Activated T-helper 1 cell treated with anti-CD3 and anti-CD28 coated beads, Interleukin-2, amount 50 U/mL, for 16 hours (primary cell): ENCODE measurements at places on chromosomes 1 and 21.

DNA sequence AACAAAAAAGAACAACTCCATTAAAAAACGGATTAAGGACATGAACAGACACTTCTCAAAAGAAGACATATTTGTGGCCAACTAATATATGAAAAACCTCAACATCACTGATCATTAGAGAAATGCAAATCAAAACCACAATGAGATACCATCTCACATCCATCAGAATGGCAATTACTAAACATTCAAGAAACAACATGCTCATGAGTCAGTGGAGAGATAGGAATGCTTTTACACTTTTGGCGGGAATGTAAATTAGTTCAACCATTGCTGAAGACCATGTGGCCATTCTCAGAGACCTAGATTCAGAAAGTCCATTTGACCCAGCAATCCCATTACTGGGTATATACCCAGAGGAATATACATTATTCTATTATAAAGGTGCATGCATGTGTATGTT is 1442.6 kb upstream of the B3GALT2 start:
- DNase-seq: no peak

DNA sequence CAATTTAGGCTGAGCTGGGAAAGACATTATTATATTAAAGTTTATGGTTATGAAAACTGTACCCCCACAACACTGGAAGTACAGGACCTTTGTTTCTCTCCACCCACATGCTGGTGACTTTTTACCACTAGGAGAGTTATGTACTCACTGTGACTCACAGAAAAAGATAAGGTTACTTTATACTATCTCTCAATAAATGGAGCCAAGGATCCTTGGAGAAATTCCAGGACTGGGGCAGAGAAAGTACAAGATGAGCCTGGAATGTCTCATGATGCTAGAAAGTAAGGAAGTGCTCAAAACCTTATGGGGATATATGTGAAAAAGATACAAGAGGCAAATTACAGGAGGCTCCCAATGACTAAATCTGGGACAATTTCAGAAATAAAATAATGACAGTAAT is 63.9 kb upstream of the C1orf105 start:
- DNase-seq: no peak

DNA sequence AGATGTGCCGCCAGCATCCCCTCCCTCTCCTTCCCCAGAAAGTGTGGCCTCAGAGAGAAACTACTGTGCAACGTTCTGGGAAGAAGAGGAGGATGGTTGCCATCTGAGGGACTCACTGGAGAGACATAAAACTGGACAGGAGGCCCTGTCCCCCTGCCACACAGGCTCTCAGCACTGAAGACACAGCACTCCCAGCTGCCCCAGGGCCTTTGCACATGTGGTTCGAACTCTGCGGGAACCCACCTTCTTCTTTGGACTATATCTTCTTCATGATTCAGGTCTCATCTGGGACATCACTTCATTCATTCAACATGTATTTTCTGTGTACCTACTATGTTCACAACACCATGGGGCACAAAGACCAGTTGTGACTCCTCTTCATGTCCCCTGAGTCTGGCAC is 17.4 kb downstream of the IGSF21 start:
- no peak for DNase-seq

DNA sequence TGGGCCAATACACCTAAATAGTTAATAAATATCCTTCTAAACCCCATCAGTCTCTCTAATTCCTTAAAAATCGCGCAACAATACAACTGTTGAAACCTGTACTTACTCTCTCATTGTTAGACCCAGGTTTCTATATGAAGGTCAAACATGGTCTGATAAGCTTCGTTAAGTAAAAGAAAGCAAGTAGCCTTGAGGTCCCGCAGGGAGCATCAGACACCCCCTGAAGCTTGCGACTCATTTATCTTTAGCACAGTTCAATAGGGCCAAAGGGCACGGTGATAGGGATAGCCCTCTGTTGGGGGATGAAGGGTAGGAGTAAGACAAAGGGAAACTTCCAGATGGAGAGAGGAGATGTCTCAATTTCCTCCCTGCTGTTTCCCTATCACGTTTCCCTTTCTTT is 27.3 kb upstream of the THEM4 start:
- DNase-seq: no peak

DNA sequence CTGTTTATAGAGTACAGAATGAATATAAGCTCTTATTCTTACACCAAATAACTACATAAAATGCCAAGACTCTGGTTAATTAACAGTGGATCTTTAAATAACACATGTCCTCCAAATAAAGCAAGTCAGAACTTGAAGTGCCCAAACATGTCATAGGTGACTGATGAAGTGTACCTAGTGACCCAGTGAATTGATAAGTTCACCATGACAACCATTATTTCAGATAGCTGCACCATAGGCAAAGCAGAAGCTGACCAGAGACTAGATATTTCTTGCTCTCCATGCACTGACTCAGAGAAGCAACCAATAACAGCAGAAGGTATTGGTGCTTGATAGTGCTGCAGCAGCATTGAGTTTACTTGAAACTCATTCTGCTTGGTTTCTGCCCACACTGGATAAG is 192.1 kb downstream of the DUSP10 start:
- DNase-seq: no peak

DNA sequence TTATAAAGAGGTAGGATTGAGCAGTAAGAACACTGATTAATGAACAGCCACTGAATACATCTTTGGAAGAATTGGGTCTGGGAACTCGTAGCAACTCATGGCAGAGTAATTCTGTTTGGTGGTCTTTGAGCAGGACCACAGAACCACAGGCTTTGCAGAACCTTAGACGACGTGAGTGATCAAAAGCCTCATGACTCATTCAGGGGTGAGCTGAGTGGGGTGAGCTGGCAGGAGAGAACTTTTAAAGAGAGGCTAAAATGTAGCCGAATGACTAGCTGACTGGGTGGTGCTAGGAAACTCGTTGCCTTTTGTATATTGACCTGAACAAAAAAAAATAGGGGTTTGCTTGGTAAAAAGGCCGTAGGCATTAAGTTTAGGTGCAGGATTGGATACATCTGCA is 313.8 kb downstream of the TGFB2 start:
- DNase-seq: no peak

DNA sequence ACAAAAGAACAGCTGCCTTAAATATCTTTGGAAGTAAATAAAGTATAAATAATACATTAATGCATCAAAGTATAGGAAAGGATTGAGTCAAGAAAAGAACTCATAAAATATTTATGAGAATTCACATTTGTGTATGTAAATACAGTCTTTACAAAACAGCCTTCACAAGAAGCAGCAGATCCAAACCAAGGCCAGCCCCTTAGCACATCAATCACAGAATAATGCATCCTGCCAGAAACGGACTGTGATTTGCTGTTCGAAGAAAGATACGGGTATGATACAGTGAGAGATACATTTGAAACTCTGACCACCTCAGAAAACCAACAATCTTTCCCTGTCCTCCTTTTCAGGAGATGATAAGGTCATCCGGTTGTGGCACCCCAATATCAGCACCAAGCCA is 70.9 kb downstream of the WDR64 start:
- DNase-seq: no peak

DNA sequence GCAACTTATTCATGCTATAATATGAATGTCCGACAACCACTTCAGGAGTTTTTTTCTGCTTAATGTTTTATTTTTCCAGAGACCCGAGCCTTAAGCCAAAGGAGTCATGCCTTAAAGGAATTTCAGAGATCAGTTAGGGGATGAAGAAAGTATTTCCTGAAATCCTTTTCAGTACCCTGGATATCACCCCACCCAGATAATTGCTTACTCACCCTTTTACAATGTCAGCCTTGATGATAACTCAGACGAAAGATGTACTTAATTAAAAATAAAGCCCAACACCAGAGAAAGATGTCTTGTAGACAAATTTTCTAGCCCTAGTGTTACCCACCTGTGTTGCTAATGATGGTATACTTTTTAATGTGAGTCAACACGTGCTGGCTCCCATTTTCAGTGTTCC is 124.1 kb downstream of the XCL2 start:
- DNase-seq: no peak

DNA sequence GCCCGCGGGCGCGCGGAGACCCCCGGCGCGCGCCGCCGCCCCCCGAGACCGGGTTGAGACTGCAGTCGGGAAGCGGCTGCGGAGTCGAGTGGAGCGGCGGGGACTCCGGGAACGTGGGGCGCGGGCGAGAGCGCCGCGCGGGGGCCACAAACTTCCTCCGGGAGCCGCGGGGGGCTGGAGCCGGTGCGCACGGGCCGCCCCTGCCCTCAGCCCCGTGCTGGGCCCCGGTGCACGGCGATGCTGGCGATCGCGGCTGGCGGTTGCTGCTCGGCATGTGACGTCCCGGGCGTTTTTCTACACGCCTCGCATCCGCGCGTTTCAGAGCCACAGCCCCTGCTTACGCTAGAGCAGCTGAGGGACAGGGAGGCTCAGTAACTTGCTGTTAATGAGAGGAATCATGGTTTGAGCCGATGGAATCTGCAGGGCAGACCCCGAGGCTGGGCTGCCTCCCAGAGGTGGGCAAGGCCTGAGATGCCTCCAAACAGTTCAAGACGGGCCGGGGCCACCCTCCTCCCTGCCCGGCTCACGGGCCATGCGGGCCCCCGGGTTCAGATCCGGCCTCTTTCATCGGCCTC is 520 bp downstream of the TMEM201 start:
- peak; percentile 20 for DNase-seq

DNA sequence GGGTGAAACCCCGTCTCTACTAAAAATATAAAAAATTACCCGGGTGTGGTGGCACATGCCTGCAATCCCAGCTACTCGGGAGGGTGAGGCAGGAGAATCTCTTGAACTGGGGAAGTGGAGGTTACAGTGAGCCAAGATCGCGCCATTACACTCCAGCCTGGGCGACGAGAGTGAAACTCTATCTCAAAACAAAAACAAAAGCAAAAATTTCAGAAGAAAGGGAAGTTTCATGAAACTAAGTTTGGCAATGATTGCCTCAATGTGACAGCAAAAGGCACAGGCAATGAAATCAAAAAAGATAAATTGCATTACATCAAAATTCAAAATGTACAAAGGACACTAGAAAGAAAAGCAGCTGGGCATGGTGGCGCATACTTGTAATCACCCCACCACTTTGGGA is 40.1 kb downstream of the BTF3L4 start:
- no peak for DNase-seq

DNA sequence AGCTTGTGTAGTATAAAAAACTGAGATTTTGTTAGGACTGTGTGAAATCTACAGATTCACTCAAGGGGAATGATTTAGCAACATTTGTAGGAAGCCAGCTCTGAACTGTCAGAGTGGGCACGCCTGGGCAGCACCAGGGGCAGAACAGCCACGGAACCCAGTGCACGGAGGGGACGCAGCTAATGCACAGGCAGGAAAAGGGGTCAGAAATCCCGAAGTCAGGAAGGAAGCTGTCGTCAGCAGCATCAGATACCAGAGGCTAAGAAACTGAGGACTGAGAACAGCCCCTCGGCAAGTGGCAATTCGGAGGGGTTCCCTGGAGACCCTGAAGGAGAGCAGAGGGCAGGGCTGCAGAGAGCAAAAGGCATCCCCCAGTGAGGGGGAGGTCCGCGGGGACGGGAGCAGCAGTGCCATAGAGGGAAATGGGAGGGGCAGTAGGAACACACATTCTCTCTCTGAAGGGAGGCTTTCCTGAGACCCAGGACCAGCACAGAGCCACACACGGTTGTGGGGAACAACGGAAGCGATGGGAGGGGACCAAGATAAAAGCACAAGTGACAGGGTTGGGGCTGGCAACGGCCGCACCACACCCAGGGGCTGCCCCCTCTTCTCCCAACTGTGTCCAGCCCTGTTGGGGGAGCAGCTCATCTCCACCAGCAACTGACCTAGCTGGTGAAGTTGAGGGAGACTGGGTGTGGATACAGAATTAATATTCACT is 12.7 kb downstream of the UBE2J2 start:
- DNase-seq: no peak
